ENCODE measurements at places on chromosomes 12 and 14.

DNA sequence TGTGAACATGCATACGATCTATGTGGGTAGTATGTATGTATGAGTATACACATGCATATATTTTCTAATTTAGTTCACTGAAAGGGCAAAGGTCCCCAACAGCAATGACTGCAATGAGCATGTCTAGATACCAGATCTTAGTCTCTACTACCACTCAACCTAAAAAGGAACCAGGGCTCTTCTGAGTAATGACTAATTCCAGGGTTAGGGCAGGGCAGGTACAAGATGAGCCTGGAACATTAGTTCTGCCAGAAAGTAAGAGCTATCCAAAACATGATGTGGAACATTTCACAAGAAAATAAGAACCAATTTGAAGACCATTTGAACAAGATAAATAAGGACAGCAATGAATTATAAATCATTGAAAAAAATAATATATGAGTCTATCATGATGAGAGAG is 91.3 kb upstream of the PDZRN4 start:
- DNase-seq, result no peak

DNA sequence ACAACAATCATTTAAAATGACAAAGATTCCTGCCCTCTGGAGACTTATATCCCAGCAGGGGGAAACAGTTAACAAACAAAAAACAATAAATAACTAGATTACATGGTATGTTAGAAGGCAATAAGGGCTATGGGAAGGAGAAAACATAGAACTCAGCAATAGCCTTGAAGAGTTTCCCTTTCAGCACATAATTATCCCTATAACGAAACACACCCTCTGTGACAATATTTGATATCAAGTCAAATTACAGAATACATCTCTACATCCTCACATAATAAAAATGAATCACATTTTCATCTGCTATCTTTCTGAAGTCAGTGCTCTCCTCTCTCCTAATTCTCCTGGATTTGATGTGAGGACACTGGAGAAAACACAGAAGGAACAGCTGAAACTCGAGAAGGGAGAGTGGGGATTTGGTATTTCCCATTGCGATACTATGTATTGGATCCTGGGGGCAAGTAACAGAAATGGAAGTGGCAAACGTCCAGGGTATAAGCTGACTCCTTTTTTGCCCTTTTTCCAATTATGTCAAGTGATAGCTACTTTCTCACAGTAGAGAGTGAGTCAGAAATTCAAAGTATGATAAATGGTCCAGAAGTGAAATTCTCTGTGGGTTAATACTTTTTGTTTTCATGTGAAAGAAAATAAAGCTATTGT is 9.7 kb upstream of the PTGER2 start:
- DNase-seq, result no peak

DNA sequence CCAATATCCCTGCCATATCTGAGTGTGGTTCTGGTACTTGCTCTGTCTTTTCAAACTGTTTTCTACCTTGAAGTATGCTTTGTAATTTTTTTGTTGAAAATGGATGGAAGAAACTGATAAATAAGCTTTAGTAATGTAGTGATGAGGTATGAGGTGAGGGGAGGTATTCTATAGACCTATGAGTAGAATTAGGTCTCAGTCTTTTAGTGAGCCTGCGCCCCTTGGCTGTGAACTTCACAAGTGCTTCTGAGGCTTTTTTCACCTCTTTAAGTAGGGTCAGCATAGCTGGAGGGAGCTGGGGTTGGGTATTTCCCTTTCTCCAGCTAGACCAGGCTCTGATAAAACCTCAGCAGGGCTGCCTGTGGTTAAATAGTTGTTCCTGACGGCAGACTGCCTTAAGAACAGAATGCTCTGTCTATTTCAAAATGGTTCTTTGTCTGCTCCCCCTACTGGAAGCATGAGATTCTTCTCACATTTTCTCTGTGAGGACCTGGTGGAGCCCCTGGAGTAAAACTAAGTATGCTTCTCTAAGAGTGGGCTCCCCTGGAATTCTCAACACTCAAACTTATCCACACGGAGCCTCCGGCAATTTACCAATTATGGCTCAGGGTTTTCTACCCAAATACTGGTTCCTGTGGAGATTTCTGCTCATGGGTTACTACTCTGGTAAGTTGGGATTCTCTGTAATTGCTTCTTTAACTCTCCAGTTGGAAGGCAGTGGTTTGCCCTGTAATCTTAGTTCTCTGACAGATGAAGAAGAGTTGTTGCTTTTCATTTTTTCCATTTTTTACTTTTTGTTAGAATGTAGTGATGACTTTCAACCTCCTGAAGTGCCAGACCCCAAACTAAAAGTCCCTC is 13.1 kb downstream of the KRT5 start:
- DNase-seq, result no peak

- no peak for DNase-seq
These were observed 79.9 kb downstream of the HEATR5A start for GRCh38 chr14:31340297-31341063.

DNA sequence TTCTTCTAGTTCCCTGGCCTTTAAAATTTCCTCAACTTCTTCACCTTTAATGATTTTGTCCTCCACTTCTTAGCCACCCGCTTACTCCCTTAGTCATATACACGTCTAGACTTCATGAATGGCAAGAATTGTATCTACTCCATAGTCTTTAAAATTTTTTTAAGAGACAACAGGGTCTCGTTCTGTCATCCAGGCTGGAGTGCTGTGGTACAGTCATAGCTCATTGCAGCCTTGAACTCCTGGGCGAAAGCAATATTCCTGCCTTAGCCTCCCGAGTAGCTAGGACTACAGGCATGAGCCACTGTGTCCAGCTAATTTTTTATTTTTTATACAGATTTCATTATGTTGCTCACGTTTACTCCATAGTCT is 47.9 kb downstream of the BBS10 start:
- DNase-seq, result no peak

DNA sequence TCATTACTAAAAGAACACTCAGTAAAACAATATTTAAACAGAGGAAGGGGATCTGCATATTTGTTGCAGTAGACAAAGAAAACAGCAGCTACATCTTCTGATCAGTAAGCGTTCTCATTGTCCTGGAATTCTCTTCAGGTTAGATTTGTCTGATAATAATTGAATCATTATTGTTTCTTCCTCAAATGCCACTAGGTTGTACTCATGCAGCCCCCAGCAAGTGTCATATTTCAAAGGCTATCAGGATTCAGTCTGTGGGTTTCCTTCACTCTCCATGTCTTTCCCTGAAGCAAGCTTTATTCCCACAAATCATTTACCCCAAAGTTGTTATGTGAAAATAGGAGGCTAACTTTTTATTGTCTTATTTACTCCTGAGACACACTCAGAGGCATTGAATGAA is 14.7 kb downstream of the PIK3C2G start:
- no peak for DNase-seq

DNA sequence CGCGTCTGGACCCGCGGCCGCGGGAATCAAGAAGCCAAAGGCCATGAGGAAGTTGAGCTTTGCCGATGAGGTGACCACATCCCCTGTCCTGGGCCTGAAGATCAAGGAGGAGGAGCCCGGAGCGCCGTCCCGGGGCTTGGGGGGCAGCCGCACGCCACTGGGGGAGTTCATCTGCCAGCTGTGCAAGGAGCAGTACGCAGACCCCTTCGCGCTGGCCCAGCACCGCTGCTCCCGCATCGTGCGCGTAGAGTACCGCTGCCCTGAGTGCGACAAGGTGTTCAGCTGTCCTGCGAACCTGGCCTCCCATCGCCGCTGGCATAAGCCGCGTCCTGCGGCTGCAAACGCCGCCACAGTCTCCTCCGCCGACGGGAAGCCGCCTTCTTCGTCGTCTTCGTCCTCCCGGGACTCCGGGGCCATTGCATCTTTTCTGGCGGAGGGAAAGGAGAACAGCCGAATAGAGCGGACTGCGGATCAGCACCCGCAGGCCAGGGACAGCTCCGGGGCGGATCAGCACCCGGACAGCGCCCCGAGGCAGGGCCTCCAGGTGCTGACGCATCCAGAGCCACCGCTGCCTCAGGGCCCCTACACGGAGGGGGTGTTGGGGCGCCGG is 1.0 kb downstream of the INSM2 start:
- no peak for DNase-seq

GRCh38 chr12:64790166-64790565 is 31.0 kb upstream of the GNS start:
- DNase-seq, result no peak

DNA sequence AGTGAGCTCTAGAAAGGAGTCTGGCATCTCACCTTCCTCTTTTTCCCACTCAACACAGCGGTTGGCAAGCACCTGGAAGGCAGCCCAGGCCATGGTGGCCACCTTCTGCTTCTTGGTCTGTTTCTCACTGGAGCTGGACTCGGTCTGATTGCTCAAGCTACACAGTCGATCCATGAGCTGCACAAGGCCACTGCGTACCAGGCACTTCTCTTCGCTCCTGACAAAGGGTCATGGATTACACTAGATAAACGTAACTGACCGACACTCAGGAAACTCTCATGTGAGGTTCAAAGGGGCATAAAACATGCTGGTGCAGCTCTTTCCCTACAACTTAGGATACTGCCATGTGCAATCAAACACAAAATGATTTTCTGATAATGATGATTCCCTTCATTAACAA is 113.7 kb downstream of the TRAFD1 start:
- no peak for DNase-seq

GRCh38 chr12:122505419-122506051 is 4.8 kb upstream of the ZCCHC8 start:
- DNase-seq, result no peak

- DNase-seq, result no peak
These were observed 186.6 kb upstream of the RMST start for GRCh38 chr12:97275728-97276590.

GRCh38 chr12:33581613-33582122 is 142.0 kb upstream of the SYT10 start:
- no peak for DNase-seq

GRCh38 chr12:6465467-6466183 is 4.9 kb downstream of the VAMP1 start:
- DNase-seq, result no peak

GRCh38 chr12:81450920-81451739 is 308.0 kb downstream of the PPFIA2 start:
- DNase-seq, result no peak
